ENCODE measurements at places on chromosomes 4 and X.
A peak's percentile ranks its signal among the peaks of the same experiment; 100 is the strongest.

DNA sequence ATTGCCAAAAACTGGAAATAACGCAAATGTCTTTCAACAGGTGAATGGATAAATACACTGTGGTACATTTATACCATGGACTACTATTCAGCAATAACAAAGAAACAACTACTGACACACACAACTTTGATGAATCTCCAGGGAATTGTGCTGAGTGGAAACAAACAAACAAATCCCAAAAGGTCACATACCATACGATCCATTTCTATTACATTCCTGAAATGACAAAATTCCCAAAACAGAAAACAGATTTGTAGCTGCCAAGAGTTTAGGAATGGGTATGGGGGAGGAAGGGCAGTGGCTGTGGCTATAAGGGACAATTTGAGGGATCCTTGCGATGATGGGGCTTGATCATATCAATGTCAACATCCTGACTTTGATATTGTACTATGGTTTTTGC lies 2.5 kb downstream of the ZNF182 start:
- no peak for DNase-seq

GRCh38 chr4:1870328-1870577 lies 940 bp upstream of the NSD2 start:
- peak; percentile 81 for DNase-seq

- DNase-seq, result no peak
Observed at GRCh38 chr4:129359461-129359860, 263.5 kb downstream of the C4orf33 start.

- DNase-seq, result no peak
Observed at GRCh38 chr4:32087211-32087610, 1367.0 kb downstream of the PCDH7 start.

GRCh38 chrX:357693-358471 lies 28.8 kb downstream of the PPP2R3B start:
- no peak for DNase-seq

DNA sequence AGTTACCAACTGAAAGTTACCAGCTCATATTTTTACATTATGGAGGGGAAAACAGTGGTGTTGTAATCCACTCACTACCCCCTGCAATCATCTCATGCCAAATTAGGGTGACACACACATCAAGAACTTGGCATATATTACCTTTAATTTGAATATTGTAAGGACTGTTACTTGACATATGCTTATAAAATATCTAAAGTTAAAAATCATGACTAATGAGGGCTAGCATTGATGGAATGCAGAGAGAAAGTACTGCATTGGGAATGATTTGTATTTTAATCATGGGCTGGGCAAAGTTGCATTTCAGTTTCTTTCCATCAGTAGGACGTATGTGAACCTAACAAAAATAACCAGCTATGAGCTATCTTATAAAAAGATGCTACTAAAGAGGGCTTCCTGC lies 517.5 kb upstream of the GRIA3 start:
- DNase-seq, result no peak

DNA sequence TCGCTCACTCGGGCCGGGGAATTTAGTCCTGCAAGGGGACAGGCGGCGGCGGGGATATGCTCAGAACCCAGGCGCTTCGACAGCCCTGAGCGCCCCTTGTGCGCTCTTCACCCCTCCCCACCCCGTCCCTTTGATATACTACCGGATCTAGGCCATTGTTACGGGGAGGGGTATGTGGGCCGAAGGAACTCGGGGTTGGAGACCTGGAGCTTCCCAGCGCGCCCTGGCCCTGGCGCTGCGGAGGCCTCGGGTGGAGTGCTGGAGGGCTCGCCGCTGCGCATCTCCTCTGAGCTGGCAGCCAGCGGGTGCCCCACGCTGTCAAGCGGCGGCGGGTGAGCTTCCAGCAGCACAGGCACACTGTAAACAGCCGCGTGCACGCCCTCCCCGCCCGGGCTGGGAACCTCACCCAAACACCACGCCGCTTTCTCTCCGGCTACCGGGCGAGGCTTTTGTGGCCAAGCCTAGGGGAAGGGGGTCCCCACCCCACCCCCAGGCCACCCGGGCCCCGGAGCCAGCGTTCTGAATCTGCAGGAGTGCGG lies 54.5 kb upstream of the BCOR start:
- no peak for DNase-seq

DNA sequence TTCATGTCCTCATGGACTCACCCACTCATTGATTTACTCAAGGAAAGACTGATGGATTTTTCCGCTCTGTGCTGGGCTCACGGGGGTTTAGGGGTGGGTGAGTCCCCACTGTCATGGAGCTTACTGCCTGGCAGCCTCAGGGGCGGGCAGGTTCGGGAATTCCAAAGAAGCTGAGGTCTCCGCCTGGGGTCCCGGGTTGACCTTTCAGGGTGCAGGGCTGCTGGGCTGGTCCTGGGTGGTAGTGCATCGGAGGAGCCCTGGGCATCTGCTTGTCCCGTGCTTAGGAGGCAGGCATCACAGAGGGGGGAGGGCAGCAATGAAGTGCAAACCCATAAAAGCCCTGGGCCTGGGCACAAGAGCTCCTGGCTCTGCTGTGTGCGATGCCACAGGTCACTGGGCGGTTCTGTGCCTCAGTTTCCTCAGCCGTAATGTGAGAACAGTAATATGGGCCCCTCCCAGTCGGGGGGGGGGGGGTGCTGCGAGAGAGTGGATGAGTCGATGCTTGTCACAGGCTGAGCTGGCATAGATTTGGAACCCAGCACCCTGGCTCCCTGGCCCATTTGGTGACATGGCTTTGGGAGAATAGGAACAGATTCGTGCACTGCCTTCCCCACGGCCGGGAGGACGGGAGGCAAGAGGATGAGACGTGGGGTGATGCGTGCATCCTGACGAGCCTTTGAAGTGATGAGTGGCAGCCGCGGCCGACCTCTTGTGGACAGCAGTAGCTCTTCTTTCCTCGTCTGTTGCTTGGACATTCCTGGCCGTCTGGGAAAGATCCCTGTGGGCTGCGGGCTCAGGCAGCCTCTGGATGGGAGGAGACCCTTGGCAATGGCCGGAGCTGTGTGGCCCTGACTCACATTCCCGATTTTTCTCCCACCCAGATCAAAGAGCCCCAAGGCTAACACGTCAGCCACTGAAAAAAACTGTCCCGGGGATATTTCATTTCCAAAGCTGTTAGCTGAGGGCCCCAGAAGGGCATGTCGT lies 42.0 kb downstream of the PSAPL1 start:
- DNase-seq, result peak; percentile 27

DNA sequence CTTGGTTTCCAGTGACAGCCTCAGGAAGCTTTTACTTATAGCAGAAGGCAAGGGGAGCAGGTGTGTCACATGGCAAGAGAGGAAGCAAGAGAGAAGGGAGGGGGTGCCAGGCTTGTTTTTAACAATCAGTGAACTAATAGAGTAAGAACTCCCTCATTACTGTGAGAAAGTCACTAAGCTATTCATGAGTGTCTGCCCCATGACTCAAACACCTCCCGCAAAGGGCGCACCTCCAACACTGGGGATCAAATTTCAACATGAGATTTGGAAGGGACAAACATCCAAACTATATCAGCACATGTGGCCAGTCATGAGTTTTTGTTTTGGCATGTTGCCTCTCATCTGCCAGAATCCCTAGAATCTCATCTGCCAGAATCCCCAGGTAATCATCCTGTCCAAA lies 183.5 kb upstream of the C1QTNF7 start:
- no peak for DNase-seq

DNA sequence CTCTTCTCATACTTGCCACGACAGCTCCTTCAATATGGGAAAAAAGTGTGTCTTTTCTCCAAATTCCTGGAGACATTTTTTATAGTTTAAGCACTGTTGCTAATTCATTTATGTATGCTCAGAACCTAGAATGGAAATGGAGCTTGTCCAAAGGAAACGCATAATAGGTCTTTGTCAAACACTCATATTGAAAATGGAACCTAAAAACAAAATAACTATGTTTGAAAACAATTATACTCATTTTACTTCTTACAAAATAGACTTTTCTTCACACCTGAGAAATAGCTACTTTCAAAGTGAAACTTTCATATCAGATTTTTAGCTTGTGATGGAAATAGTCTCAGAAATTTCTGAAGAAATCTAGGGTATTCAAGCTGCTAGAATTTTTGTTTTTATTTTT lies 529.7 kb upstream of the BOD1L1 start:
- DNase-seq, result no peak

DNA sequence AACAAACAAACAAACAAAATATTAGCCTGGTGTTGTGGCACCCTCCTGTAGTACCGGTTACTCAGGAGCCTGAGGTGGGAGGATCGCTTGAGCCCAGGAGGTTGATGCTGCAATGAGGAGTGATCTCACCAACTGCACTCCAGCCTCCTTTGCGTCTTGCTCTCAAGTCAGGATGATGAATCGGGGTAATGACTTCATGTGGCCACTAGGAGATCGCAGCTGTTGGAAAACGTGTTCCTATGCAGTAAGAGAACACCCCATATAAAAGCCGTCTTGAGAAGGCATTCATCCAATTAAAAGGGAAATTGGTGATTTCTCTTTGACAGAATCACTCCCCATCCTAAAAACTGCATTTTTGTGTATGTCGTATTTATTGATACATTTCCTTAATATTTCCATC lies 6.9 kb downstream of the CCNB3 start:
- no peak for DNase-seq

DNA sequence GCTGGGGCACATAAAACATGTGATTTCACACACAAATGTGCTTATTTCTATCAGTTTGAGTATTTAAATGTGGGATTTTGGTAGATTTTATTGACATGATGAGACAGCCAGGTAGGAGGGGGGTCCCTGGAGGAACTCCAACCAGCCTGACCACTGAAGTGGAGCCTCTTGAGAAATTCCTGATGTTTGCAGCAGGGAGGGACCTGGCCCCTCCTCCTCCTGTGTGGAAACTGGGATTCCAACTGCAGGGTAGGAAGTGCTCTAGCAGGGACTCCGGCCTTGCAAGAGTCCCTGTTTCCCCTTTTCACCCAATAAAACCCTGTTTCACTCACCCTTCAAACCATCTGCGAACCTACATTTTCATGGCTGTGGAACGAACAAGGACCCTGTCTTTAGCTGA lies 2224.0 kb upstream of the AGA start:
- no peak for DNase-seq

GRCh38 chrX:40316502-40316901 lies 218.7 kb upstream of the BCOR start:
- DNase-seq, result no peak

- DNase-seq, result no peak
Observed at GRCh38 chr4:125010796-125011503, 298.4 kb upstream of the ANKRD50 start.

DNA sequence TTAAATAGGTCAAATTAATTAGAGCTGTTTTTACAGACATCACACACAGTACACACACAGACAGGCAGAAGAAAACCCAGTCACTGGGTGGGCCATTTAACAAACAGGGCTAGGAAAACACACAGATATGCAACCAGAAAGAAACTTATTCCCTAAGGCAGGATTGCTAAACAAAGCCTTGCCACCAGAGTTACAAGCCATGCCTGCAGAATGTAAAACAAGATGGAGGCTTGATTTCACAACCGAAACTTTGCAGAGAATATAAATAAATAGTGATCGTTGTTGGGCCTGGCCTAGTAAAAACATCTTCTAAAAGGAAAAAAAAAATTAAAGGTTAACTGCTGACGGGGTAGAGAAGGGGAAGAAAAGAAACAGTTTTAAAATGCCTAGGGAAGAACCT lies 212.3 kb downstream of the NAP1L3 start:
- DNase-seq, result no peak

GRCh38 chrX:71532078-71532752 lies 689 bp upstream of the OGT start:
- DNase-seq, result peak; percentile 35

- DNase-seq, result no peak
Observed at GRCh38 chr4:156656896-156657295, 314.7 kb downstream of the PDGFC start.

GRCh38 chr4:2296631-2297601 lies 35.0 kb upstream of the MXD4 start:
- no peak for DNase-seq

DNA sequence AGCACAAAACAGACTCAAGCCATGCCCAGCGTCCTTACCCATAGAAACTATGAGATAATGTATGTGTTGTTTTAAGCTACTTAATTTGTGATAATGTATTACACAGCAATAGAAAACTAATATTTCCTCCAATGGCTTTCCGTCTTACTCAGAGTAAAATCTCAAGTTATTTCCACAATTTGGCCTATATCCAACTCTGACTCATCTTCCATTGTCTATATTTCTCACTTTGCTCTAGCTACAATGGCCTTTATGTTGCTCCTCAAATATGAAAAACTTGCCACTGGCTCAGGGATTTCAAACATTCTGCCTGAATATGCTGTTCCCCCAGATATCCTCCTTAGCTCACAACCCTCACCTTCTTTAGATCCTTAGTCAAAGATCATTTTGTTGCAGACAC lies 31.6 kb downstream of the IQCM start:
- DNase-seq, result no peak

GRCh38 chr4:148238811-148239493 lies 203.3 kb downstream of the NR3C2 start:
- no peak for DNase-seq

GRCh38 chr4:8882239-8882638 lies 10.6 kb upstream of the HMX1 start:
- no peak for DNase-seq

- no peak for DNase-seq
Observed at GRCh38 chr4:62571494-62571893, 1371.4 kb downstream of the ADGRL3 start.

DNA sequence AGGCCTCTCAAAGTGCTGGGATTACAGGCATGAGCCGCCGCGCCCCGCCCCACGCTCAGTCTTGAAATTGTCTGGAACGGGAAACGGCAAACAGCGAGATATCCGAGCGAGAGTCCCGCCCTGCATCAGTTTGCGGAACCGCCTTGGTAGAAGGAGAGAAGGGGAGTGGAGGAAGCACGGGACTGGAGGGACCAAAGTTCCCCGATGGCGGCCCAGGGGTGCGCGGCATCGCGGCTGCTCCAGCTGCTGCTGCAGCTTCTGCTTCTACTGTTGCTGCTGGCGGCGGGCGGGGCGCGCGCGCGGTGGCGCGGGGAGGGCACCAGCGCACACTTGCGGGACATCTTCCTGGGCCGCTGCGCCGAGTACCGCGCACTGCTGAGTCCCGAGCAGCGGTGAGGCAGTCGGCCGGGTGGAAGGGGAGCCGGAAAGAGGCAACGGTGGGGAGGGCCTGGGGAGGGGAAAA lies at the start of gene BST1:
BST1 (plus strand) TSS at position 125 of the 463 bp plus-strand sequence; CDS start at position 205, 80 bp downstream.
- DNase-seq, result peak; percentile 57

- DNase-seq, result no peak
Observed at GRCh38 chr4:78061939-78062570, 4.9 kb downstream of the FRAS1 start.

DNA sequence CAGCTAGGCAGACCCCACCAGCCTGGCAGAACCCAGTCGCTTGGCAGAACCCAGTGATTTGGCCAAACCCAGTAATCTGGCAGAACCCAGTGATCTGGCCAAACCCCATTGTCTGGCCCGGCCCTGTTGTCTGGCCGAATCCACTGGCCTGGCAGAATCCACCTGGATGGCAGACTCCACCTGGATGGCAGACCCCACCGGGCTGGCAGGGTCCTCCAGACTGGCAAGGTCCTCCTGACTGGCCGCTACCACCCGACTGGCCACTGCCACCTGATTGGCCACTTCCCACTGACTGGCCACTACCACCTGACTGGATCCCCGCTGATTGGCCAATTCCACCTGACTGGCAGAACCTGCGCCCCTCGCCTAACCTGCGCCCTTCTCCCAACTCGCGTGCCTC lies 3.2 kb downstream of the MAGED1 start:
- DNase-seq, result no peak

Data from liver (tissue), 10 donors.